ENCODE measurements at places on chromosomes 16 and 17. TPM values are rescaled to one million over a fixed set of nuclear protein-coding genes. Genes with fewer than 3 reads are reported as not detected.

ATP2A1 gene
- 2.5 TPM for total RNA-seq

KLHL10 gene
- total RNA-seq, result 0.36 TPM

CDH5 gene
- not detected for total RNA-seq

ABCA6 gene
- not detected for total RNA-seq

DNA sequence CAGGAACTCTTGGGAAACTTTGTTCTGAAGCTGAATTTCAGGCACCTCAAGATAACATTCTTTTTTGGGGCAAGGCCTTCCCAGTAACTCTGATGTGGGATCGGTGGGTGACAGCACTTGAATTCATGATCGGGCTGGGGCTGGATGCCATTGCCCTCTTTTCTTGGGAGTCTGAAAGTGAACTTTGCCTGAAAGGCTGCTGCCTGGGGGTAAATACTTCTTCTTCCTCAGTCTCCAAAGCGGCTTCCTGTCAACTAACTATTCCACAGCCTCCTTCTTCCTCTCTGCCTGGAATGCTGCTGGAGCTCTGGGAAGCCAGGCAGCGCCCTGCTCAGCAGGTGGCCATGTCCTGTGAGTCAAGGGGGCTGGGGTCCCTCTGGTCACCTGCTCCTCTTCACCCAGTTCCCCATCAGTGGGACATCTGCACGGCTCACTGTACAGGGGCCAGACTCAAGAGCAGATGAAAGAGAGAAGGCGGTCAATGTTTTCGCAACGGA lies 79.5 kb downstream of the WIPI1 start:
- DNase-seq, result no peak
- peaks cover 3% of the 10 kb centered on the region for H3K36me3 ChIP-seq
- no peaks in the 10 kb centered on the region for H3K27me3 ChIP-seq
- H3K27ac ChIP-seq, result no peak overlapping the region
- no peak overlapping the region for H3K4me3 ChIP-seq
- peaks cover 6% of the 10 kb centered on the region for H3K4me1 ChIP-seq

DNA sequence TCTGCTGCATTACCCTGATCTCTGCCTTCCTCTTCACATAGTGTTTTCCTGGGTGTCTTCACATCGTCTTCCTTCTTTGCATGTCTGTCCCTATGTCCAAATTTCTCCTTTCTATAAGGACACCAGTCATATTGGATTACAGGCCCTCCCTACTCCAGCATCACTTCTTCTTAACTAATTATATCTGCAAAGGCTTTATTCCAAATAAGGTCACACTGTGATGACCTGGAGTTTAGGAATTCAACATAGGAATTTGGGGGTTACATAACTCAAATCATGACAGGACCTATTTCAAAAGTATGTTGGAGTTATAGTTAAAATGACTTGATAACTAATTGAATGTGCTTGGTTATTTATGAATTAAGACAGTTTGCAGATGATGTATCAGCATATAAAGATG lies 490.5 kb upstream of the ERCC4 start:
- no peaks in the 10 kb centered on the region for H3K27me3 ChIP-seq
- H3K4me1 ChIP-seq, result no peaks in the 10 kb centered on the region
- no peak overlapping the region for H3K4me3 ChIP-seq
- H3K27ac ChIP-seq, result no peak overlapping the region
- DNase-seq, result no peak
- no peaks in the 10 kb centered on the region for H3K36me3 ChIP-seq

GRCh38 chr16:50213939-50214519 lies 52.3 kb upstream of the ADCY7 start:
- H3K36me3 ChIP-seq, result peaks cover 20% of the 10 kb centered on the region
- peak overlapping the region; percentile 61 for H3K27ac ChIP-seq
- H3K4me1 ChIP-seq, result peaks cover 24% of the 10 kb centered on the region
- no peaks in the 10 kb centered on the region for H3K27me3 ChIP-seq
- no peak for DNase-seq

- H3K4me1 ChIP-seq, result peaks cover 15% of the 10 kb centered on the region
- H3K36me3 ChIP-seq, result peaks cover 6% of the 10 kb centered on the region
- H3K27me3 ChIP-seq, result no peaks in the 10 kb centered on the region
These were observed 436.0 kb downstream of the MAF start for GRCh38 chr16:79164388-79164995.

DNA sequence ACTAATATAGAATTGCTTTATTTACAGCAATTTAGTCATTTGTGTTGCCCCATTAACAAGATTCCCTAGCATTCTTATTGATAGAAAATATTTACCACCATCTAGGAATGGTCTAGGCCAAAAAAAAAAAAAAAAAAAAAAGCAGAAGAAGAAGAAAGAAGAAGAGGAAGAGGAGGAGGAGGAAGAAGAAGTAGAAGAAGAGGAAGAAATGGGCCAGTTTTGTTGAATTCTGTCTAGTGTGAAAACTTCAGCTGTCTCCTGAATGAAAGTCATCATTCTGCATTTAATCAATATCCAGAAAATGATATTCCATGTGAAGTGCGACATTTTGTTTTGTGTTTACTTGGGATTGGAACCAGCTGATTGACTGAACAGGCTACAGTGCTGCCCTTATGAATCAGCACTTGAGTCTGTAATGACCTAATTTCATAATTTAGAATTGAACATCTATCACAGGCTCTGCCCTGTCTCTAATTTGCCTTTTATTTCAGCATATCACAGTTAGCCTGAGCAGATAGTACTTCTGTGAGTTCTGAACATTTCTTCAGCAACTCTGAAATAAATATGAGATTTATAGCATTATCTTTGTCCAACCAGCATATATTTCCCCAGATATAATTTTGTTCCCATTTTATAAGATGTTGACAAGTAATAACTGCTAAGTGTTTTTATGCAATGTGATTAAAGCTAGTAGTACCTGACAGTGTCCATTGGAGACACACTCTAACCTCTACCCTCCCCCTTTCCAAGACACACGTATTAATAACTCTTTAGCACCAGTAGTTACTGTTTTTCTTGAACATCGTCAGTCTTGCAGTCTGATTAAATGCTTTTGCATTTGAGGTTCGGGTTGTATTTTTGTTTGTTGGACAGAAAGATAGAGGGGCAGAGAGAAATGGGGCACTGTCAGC lies 5.9 kb downstream of the ANKFN1 start:
- no peaks in the 10 kb centered on the region for H3K36me3 ChIP-seq
- H3K4me3 ChIP-seq, result no peak overlapping the region

GRCh38 chr17:16491131-16491702 lies 776 bp downstream of the LRRC75A start:
- H3K4me3 ChIP-seq, result peak overlapping the region; percentile 70
- H3K4me1 ChIP-seq, result peaks cover 13% of the 10 kb centered on the region
- DNase-seq, result peak; percentile 53
- no peak overlapping the region for H3K27ac ChIP-seq
- no peaks in the 10 kb centered on the region for H3K36me3 ChIP-seq

DNA sequence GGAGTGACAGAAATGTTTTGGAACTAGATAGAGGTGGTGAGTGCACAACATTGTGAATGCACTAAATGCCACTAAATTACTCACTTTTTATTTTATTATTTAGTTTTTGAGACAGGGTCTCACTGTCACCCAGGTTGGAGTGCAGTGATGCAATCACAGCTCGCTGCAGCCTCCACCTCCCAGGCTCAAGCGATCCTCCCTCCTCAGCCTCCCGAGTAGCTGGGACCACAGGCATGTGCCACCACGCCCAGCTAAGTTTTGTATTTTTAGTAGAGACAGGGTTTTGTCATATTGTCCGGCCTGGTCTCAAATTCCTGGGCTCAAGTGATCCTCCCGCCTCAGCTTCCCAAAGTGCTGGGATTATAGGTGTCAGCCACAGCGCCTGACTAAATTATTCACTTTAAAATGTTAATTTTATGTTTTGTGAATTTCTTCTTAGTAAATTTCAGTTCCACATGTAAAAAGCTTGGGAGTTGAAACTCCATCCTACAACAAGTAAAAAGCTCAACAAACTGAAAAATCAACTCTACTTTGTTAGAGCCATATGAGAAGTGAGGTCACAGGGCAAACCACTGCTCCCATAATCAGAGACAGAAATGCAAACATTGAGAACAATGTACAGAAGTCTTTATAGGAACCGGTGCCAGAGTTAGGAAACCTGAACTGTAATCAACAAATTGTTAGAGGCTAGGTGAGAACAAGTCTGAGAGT lies 13.8 kb upstream of the SLC5A10 start:
- no peaks in the 10 kb centered on the region for H3K36me3 ChIP-seq
- H3K27ac ChIP-seq, result no peak overlapping the region
- no peak for DNase-seq
- no peak overlapping the region for H3K4me3 ChIP-seq
- H3K4me1 ChIP-seq, result peaks cover 6% of the 10 kb centered on the region

DNA sequence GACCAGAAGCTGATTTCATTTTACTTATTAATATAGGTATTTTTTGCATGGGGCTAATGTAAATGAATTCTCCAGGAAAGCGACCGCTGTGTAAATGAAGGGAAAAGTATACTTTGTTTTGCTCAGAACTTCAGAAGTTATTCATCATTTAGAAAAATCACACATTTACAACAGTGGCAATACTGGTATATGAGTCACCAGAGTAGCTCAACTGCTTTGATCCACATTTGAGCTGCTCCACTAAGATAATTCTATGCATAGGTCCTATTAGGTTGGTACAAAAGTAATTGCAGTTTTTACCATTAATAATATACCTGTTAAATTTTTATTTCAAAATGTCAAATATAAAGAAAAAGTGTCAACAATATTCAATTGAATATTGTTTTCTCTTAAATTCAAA lies 22.9 kb upstream of the DYNLRB2 start:
- peaks cover 10% of the 10 kb centered on the region for H3K27me3 ChIP-seq
- H3K36me3 ChIP-seq, result no peaks in the 10 kb centered on the region
- H3K4me3 ChIP-seq, result no peak overlapping the region
- no peak overlapping the region for H3K27ac ChIP-seq
- peaks cover 24% of the 10 kb centered on the region for H3K4me1 ChIP-seq
- DNase-seq, result no peak

DNA sequence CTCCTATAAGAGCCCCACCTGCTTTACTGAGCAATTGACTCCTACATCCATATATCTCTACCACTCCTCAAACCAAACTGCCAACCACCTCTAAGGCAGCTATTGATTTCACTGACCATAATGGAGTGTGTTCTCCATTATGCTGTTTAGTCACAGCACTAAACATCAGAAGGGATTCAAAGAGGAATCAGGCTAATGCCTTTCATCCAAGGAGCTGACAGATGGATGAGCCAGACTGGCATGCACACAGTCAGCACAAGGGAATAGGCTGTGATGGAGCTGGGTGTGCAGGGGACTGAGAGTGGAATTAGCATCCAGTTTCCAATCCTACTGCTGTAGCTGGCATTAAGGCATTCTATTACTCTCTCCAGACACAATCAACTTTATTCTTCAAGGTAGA lies 88.7 kb upstream of the CCL2 start:
- H3K27me3 ChIP-seq, result peaks cover 15% of the 10 kb centered on the region
- no peaks in the 10 kb centered on the region for H3K36me3 ChIP-seq
- no peak overlapping the region for H3K27ac ChIP-seq
- H3K4me3 ChIP-seq, result no peak overlapping the region

DNA sequence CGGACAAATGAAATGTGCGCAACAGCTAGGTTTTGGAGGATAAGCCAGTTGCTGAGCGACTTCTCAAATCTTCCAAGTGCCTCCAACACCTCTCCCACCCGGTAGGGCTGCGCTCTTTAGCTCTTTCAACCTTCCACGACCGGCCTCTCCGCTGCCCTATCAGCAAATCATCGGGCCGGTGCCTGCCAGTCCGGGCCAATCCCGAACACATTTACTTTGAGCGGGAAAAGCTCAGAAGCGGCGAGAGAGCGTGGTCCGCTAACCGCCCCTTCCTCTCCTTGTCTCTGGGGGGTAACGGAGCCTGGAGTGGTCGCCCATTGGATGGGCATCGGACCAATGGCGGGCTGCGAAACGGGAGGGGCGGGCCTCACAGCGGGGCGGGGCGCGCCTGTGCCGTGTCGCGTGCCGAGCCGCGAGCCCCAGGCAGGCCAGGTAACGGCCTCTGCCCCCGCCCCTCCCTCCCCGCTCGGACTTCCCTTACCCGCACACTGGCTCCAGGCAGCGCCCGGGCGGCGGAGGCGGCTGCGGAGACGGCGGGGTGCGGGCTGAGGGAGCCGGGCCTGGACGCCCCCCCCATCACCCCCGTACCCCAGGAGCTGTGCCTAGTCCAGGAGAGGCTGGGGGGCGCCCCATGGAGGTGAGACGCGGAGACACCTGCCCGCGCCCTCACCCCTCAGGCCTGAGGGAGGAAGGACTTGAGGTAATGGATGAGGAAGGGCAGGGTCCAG lies at the start of gene MEIOC:
Gene MEIOC, plus strand, starts transcription at position 486 of the 728 bp plus-strand sequence. Its CDS starts 146 bp downstream, at position 632.
- peak; percentile 46 for DNase-seq
- H3K27me3 ChIP-seq, result peaks cover 27% of the 10 kb centered on the region
- H3K27ac ChIP-seq, result no peak within 1 kb of the TSS
- H3K36me3 ChIP-seq, result no peaks in the 10 kb centered on the region
- H3K4me1 ChIP-seq, result peaks cover 7% of the 10 kb centered on the region

DNA sequence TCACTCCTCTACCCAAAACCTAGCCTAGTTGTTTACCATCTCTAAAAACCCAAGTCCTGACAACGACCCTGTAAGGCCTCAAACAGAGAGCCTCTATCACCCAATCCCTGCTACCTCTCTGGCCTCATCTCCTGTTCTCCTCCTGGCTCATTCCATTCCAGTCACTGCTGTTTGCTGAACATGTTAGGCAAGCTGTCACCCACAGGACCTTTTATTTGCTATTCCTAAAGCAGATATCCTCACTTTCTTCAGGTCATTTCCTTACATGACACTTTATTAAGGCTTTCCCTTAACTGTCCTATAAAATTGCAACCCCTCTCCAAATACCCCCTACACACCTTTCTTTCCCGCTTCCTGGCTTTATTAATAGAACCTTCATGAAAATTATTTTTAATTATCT lies 85.1 kb downstream of the KANSL1 start:
- H3K27me3 ChIP-seq, result no peaks in the 10 kb centered on the region
- peaks cover 73% of the 10 kb centered on the region for H3K4me1 ChIP-seq
- H3K4me3 ChIP-seq, result no peak overlapping the region

DNA sequence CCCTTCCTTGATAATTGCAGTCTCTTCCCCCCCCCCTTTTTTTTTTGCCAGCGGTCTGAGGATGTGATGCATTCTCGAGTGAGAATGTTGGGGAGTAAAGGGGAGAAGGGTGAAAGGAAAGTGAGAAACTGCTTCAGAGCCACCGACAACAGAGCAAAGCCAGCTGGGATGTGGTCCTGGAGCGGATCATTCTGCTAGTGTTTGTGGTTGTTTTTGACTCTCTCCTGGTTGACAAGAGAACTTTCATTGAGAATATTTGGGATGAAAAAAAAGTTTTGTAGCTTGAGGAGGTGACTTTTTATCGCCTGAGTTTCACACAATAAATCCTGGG lies 1.3 kb downstream of the NF1 start:
- peaks cover 11% of the 10 kb centered on the region for H3K4me1 ChIP-seq
- peak overlapping the region; percentile 88 for H3K27ac ChIP-seq
- peak overlapping the region; percentile 90 for H3K4me3 ChIP-seq
- H3K36me3 ChIP-seq, result no peaks in the 10 kb centered on the region
- DNase-seq, result no peak

GRCh38 chr16:86011532-86011931 lies 112.6 kb downstream of the IRF8 start:
- H3K36me3 ChIP-seq, result peaks cover 3% of the 10 kb centered on the region
- H3K4me3 ChIP-seq, result no peak overlapping the region
- no peak for DNase-seq
- peaks cover 2% of the 10 kb centered on the region for H3K27me3 ChIP-seq
- H3K4me1 ChIP-seq, result peaks cover 48% of the 10 kb centered on the region

- no peak overlapping the region for H3K27ac ChIP-seq
- no peaks in the 10 kb centered on the region for H3K4me1 ChIP-seq
- H3K36me3 ChIP-seq, result no peaks in the 10 kb centered on the region
- H3K4me3 ChIP-seq, result no peak overlapping the region
- DNase-seq, result no peak
These were observed 29.9 kb upstream of the TBX2 start for GRCh38 chr17:61369751-61370150.

All from activated CD8-positive, alpha-beta T cell treated with anti-CD3 and anti-CD28 coated beads for 36 hours (primary cell).